ENCODE measurements at places on chromosomes 1 and 21. TPM values are rescaled to one million over a fixed set of nuclear protein-coding genes. Genes with fewer than 3 reads are reported as not detected.

The FCGR1A gene
- not detected for total RNA-seq

The RNU1-4 gene
- total RNA-seq: not detected

The LAD1 gene
- 2.2 TPM for total RNA-seq

The INAVA gene
- total RNA-seq: 37.8 TPM

The RHBG gene
- not detected for total RNA-seq

The PGBD5 gene
- 0.36 TPM for total RNA-seq

The GCSAML gene
- not detected for total RNA-seq

The PWP2 gene
- total RNA-seq: 2.0 TPM

The C1orf87 gene
- total RNA-seq: not detected

The KCNE2 gene
- total RNA-seq: not detected

The TMOD4 gene
- total RNA-seq: not detected

The AQP10 gene
- total RNA-seq: not detected

The LCE1D gene
- total RNA-seq: not detected

The GJB3 gene
- total RNA-seq: 16.9 TPM

The MYOG gene
- total RNA-seq: not detected

The FCRL3 gene
- not detected for total RNA-seq

The ZNF593OS gene
- not detected for total RNA-seq

The GBP6 gene
- not detected for total RNA-seq

The CLCA4 gene
- total RNA-seq: not detected

The PHC2 gene
- 115 TPM for total RNA-seq

The TNNT2 gene
- total RNA-seq: 0.67 TPM

The CCT8 gene
- 195 TPM for total RNA-seq

The DENND2D gene
- 1.2 TPM for total RNA-seq

The GJA9 gene
- total RNA-seq: 0.05 TPM

The LRRC71 gene
- 0.08 TPM for total RNA-seq

The SYCP1 gene
- not detected for total RNA-seq

The NOTCH2 gene
- total RNA-seq: 54.0 TPM

The CR1L gene
- not detected for total RNA-seq

The EFNA3 gene
- 13.5 TPM for total RNA-seq

The UBL4B gene
- not detected for total RNA-seq

The COL9A2 gene
- total RNA-seq: 0.17 TPM

The OR2AJ1 gene
- not detected for total RNA-seq

The CD1E gene
- total RNA-seq: not detected

The CBR3 gene
- 9.7 TPM for total RNA-seq

The ADORA1 gene
- 0.55 TPM for total RNA-seq

The ZNF683 gene
- not detected for total RNA-seq

The TCHHL1 gene
- not detected for total RNA-seq

The TSPAN1 gene
- total RNA-seq: 2.6 TPM

The CCDC17 gene
- total RNA-seq: 0.21 TPM

The LIN28A gene
- total RNA-seq: not detected

The SERINC2 gene
- 31.2 TPM for total RNA-seq

The FYB2 gene
- total RNA-seq: not detected

The KCNJ10 gene
- not detected for total RNA-seq

The C1orf94 gene
- total RNA-seq: not detected

The SV2A gene
- 0.12 TPM for total RNA-seq

The HES5 gene
- total RNA-seq: not detected

The OR10J1 gene
- not detected for total RNA-seq

The HNRNPCL1 gene
- not detected for total RNA-seq

The VWA5B1 gene
- not detected for total RNA-seq

The OLFM3 gene
- not detected for total RNA-seq

Measured in A549 treated with dexamethasone at 1 μM for 4 hours (cell line).